ENCODE measurements at places on chromosomes 16 and 17.

- no peak for DNase-seq
These were observed 478.4 kb downstream of the TOX3 start for GRCh38 chr16:52068447-52069074.

GRCh38 chr17:63365366-63366240, 80.5 kb downstream of the CYB561 start:
- peak; percentile 47 for DNase-seq

DNA sequence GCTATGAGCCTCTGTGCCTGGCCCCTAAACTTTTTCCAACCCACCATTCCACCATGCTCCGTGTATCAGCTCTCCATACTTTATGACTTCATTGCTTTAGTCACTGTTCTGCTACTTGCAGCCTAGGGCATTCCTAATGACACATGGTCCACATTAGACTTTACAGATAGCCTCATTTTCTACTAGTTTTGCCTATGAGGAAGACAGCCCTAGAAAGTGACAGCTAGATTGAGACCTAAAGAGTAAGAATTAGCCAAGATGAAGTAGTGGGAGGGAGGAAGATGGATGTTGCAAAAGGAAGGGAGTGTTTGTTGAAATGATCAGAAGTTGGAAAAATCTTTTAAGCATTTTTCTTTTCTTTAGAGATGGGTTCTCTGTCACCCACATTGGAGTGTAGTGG, 11.0 kb downstream of the C16orf54 start:
- DNase-seq: no peak

- DNase-seq: peak; percentile 33
These were observed at the start of gene VAT1 for GRCh38 chr17:43021741-43022512. VAT1 (minus strand) TSS chr17:43022385; CDS start chr17:43022322, 63 bp downstream.

GRCh38 chr17:44061446-44061845, 5.0 kb downstream of the LSM12 start:
- no peak for DNase-seq

DNA sequence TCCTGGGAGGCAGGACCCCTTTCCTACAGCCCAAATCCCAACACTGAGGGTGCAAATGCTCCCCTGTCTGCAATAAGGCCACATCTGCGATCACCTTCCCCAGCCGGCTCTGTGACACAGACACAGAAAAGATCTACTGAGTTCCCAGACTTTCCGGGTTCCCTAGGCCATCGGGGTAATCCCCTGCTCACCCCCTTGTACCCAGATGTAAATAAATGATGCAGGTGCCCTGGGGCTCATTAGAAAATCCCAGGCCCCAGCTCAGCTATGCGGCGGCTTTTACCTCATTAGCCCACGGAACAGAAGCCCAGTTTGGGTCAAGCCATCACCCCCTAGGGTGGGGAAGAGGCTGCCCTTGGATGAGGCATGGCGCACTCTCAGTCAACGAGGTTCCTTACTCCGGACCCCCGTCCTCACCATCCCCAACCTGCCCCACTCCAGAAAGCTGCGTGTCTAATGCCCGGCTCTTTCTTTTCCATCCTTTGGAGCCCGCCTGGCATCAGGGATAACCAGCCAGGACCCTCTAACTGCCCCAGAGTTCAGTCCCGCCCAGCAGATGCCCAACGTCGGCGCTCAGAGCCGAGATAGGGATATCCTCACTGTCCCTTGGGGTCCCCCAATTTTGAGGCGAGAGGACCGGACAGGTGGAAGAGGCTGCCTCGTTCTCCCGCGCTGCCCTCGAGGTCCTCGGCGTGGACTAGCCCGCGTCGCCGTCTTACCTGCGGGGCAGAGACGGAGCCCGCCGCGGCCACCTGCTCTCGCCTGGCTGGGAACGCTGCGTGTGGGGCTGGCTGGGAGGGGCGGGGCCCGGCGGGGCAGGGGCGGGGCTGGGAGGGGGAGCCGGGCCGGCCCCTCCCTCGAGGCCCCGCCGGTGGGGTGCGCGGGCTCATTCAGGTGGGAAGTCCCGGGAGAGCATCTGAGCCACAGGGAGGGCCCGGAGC, at the start of gene ZNF385C:
ZNF385C (minus strand) TSS at position 783 of the 941 bp plus-strand sequence. CDS start 35,417 bp downstream, outside the sequence.
- DNase-seq: no peak

DNA sequence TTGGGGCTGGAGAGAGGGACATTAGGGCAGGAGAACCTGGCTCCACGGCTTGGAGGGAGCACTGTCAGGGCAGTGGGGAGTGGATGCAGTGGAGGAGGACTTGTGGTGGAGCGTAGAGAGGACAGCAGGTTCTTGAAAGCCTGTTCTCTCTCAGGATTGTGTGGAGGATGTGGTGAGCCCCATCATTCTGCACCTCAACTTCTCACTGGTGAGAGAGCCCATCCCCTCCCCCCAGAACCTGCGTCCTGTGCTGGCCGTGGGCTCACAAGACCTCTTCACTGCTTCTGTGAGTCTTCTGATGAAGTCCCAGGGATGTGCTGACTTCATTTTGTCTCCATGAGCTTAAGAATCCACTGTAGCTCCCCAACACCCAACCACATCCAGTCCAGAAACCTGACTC, 13.5 kb downstream of the COX6A2 start:
- no peak for DNase-seq

DNA sequence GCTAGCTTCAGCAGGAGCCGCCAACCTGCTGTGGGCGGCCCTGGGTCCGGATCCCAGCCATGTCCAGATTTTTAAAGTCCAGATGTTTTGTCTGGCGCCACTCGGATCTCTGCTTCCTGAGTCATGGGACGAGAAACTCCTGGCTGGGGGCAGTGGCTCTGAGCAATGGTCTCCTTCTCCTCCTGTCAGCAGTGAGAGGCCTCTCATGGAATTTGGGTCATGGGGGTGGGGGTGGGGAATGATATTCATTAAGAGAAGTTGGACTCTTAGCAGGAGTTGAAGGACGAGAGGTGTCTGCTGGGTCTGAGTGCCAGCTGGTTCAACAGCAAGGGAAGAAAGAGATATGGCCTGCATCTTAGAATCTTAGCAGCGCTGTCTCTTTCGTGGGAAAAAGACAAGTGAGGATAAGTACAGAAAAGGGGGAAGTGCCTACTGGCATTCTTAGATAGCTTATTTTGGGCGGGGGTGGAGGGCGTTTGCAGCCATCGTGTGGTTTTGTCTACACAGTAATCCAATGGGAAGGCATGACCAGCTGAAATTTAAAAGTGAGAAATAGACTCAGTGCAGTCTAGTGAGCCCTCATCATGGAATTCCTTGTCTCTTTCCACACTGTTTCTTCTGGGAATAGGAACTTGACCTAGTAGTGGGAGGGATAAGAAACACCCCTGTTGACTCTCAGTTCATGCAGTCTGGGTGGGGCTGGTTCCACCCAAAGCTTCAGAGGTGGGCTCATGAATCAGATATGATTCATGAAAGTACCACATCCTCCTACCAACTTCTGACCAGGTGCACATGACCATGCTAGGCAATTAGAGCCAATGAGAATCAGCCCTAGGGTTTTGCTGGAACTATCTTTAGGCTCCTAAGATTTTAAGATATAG, 80.5 kb downstream of the MYH13 start:
- no peak for DNase-seq

DNA sequence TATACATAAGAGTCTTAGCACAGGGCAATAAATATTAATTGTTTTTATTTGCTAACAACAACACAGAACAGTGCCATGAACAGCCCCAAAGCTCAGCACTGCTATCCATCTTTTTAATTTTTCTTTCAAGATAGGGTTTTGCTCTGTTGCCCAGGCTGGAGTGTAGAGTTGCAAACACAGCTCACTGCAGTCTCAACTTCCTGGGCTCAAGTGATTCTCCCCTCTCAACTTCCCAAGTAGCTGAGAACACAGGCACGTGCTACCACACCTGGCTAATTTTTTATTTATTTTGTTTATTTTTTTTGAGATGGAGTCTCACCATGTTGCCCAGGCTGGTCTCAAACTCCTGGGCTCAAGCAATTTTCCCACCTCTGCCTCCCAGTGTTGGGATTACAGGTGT, 47.6 kb upstream of the AKAP1 start:
- no peak for DNase-seq

DNA sequence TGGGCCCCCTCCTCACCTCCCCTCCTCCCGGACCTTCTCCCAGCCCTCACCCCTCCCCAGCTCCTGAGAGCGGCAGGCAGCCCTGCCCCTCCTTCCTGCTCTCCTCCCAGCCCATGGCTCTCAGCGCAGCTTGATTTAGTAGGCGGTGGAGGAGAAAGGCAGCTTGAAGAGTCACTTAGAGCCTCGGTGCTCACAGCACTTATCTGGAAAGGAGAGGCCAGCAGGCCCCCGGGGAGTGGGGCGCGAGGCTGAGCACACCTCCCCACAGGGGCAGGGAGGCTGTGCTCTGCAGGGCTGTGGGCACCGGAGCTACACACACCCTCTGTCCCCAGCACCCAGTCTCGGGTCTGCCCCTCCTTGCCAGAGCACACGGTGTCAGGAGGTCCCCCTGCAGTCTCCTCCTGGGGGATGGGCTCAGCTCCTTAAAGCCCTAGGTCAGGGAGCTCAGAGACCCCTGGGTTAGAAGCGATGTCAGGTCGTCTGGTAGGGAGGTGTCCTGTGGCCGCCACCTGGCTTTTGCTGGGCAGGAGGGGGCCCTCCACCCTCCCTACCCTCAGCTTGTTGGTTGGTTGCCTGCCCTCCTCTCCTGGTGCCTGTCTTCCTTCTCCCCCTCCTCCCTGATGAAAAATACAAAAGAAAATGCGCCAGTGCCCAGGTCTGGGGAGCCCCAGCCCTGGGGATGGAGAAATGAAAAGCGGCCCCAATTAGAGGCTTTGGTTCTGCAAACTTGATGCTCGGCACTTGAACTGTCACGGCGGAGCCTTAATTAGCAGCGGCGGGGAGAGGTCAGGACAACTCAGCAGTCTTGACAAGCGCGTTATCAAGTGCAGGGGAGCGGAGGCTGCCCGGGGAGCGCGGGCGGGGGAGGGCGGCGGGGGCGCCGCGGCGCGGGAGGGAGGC, 151.1 kb upstream of the GSE1 start:
- peak; percentile 36 for DNase-seq

DNA sequence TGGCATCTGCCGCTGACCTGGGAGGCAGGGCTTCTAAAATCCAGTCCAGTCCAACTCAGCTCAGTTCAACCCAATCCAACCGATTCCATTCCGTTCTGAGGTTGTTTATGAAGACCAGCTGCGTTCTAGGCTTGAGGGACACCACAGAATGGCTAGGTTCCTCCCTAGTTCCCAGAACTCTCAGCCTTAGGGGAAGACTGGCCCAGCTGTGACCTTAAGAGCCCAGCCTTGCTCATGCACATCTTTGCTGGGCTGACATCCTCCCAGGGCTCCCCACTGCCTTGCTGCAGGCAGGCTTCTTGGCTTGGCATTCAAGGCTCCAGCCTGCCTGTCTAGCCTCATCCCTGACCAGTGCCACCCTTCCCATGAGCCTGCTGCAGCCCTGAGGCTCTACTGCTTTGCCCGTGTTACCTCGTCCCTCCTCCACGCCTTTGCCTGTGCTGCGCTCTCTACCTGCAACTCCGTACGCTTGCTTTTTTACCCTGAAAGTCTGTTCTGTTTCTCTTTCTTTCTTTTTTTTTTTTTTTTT, 7.9 kb downstream of the SLC12A3 start:
- no peak for DNase-seq

- no peak for DNase-seq
These were observed 111.7 kb downstream of the CDH11 start for GRCh38 chr16:65010125-65010524.

GRCh38 chr17:82212331-82213250, at the start of gene CCDC57:
CCDC57 (minus strand) TSS chr17:82212842; CDS start chr17:82201944, 10,898 bp downstream.
- no peak for DNase-seq

- no peak for DNase-seq
These were observed 100.7 kb downstream of the ABCA8 start for GRCh38 chr17:68854452-68854851.

- peak; percentile 36 for DNase-seq
These were observed 219.5 kb downstream of the NTN1 start for GRCh38 chr17:9240659-9241370.

GRCh38 chr17:38982858-38983746, 15.9 kb upstream of the FBXO47 start:
- DNase-seq: peak; percentile 35

DNA sequence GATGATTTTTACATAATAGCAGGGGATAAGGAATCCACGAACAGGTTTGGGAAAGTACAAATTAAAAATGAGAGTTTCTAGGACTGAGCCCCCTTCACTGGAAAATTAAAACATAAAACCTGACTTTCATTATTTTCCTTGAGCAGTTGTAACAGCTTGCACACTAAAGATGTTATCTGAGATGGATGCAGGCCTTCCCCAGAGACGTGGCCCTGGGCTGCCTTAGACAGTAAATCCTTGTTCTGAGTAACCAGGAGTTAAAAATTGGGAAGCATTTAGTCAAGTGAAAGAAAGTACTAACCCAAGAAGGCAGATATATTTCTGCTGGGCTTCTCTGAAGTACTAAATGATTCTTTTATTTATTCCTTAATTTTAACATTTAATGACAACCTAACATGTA, 432.2 kb upstream of the KIF2B start:
- no peak for DNase-seq

GRCh38 chr17:60165971-60166370, 16.2 kb downstream of the CA4 start:
- DNase-seq: no peak

DNA sequence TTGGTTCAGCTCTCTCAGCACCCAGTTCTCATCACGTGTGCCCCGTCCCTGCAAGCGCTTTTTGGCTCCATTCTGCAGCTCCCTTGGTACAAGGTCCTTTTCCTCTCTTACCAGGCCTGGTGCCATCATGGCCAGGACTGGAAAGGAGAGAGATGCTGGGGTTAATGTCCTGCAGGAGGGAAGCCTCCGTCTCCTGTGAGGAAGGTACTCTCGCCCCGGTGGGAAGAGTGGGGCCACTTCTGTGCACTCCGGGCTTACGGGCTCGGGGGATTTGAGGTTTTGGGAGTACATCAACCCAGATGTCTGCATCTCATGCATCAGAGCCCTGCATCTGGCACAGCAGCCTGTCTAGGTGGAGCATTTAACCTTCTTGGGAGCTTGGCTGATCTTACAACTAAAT, 10.1 kb downstream of the CTRB2 start:
- DNase-seq: no peak

DNA sequence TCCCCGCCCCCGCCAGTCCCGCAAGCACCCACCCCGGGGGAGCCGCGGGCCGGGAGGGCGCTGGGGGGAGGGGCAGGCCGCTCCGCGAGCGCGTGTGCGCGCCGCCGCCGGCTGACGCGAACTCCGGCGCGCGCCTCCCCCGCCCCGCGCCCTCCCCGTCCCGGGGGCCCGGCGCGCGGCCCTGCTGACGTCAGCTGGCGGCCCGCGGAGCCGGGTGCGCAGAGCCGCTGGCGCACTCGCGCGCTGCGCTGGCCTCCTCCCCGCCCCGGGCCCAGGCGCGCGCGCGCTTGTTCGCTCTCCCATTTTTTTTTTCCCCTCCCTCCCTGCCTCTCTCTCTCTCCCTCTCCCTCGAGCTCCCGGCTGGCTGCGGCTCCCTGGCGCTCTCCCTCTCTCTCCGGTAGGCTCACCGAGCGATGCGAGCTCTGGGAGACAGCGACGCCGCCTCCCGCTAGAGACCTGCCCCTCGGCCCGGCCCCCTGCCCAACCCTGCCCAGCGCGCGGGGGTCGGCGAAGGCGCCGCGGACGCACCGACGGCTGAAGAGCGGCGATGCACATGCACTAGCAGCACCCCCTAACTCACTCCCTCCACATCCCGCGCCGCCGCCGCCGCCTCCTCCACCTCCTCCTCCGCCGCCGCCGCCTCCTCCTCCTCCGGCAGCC, at the start of gene GNAO1:
GNAO1 (plus strand) TSS at position 334 of the 660 bp plus-strand sequence. CDS start 747 bp downstream, outside the sequence.
- DNase-seq: peak; percentile 35

All from astrocyte (in vitro differentiated cells and primary cell).